Activated naive CD8-positive, alpha-beta T cell treated with anti-CD3 and anti-CD28 coated beads, Interleukin-2, amount 10 ng/mL, durations not matched to agents 7 days and 5 days (primary cell): ENCODE measurements at places on chromosomes 4 and X. TPM values are rescaled to one million over a fixed set of nuclear protein-coding genes. Genes with fewer than 3 reads are reported as not detected.

DNA sequence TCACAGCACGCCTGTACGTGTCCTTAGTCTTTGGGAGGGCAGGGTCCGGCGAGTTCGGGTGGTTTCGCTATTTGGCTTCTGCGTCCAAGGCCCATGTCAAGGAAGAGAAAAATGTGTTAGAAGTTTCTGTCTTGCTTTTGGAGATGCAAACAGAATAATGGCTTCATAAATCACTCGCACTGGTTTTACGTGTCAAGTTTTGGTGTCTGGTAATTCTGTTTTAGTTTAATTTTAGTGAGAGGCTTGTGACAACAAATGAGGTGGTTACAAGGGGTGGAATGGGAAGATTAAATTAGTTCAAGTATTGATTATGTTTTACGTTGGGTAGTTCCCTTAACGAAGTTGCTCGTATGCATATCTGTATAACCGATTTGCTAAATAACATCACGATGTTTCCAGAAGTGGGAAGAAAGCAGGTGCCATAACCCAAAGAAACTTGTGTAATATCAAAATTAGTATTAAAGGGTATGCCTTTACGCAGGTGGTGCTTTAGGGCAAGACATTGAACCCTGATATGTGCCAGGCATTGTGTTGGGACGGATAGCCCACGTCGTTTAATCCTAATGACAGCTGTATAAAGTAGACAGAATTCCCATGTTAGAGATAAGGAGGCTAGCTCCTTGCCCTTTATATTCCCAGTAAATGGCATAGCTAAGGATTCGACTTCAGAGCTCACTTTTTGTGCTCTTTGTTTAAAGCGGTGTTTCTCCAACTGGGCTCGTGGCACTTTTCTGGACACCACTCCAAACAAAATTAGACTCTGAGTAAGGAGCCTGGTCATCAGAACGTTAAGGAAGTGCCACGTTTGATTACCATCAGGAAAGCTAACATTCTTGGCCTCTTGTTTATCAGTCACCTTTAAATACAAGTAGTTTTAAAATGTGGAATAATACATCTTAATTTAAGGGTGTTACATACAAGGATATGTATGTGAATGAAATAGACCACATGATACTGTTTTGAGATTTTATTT, 843 bp downstream of the RPL34 start:
- H3K27me3 ChIP-seq, result no peaks in the 10 kb centered on the region
- peaks cover 37% of the 10 kb centered on the region for H3K4me1 ChIP-seq
- H3K27ac ChIP-seq, result peak overlapping the region; percentile 95

GRCh38 chr4:76968937-76969336, 19.4 kb downstream of the SEPTIN11 start:
- no peaks in the 10 kb centered on the region for H3K27me3 ChIP-seq
- no peak overlapping the region for H3K4me3 ChIP-seq
- peaks cover 10% of the 10 kb centered on the region for H3K4me1 ChIP-seq
- DNase-seq, result no peak
- H3K36me3 ChIP-seq, result peaks cover 17% of the 10 kb centered on the region

GRCh38 chr4:121706595-121707021, 9.8 kb upstream of the ANXA5 start:
- no peak for DNase-seq
- H3K36me3 ChIP-seq, result no peaks in the 10 kb centered on the region
- H3K4me1 ChIP-seq, result peaks cover 22% of the 10 kb centered on the region
- H3K27ac ChIP-seq, result peak overlapping the region; percentile 48
- H3K27me3 ChIP-seq, result peaks cover 35% of the 10 kb centered on the region
- peak overlapping the region; percentile 33 for H3K4me3 ChIP-seq

- DNase-seq, result no peak
- no peaks in the 10 kb centered on the region for H3K4me1 ChIP-seq
- no peaks in the 10 kb centered on the region for H3K27me3 ChIP-seq
Measured at GRCh38 chr4:175905925-175906324, 93.9 kb upstream of the GPM6A start.

NDST3 gene
- total RNA-seq, result not detected

SLC25A31 gene
- total RNA-seq, result not detected

WDFY3 gene
- 1.1 TPM for total RNA-seq
